ENCODE measurements at places on chromosomes 4 and X. TPM values are rescaled to one million over a fixed set of nuclear protein-coding genes. Genes with fewer than 3 reads are reported as not detected.

Gene NPY1R
- total RNA-seq = 35.4 TPM

Gene DDX53
- not detected for total RNA-seq

Gene ZCCHC12
- not detected for total RNA-seq

DNA sequence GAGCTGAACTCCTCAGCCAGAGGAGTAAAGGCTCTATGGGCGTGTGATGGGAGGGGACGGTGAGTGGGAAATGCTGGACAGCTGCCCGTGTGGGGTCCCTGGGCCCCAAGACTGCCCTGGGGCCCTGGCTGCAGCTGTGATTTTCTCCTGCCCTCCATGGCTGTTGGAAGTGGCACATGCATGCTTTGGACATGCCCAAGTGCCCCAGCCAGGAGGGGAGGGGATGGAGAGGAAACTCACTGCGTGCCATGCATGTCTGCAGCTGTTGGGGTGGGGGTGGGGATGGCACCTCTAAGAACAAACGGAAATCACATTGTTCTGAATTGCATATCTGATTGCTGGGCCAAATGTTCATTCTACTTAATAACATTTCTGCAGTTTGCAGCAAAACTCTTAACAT lies 52.4 kb downstream of the MID2 start:
- no peak for DNase-seq

Gene UCHL1
- 64.7 TPM for total RNA-seq

Gene TMEM255A
- 1.1 TPM for total RNA-seq

GRCh38 chr4:38400946-38401345 lies 263.1 kb upstream of the KLF3 start:
- DNase-seq = no peak

DNA sequence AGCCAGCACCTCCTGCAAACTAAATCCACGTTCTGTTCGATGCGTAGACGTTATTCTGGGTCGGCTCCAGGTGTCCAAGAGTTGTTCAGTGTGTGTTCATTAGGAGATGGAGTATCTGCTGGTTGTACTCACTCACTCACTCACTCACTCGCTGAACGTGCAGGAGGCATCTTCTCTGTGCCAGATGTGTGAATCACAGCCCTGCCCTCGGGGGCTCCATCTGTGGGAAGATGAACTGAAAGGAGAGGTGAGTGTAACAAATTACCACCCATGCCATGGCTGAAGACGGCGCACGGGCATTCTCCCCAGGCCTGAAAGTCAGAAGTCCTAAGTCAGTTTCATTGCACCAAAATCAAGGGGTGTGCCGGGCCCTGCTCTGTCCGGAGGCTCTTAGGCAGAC lies 16.1 kb downstream of the NSG1 start:
- no peak for DNase-seq

All from thoracic aorta (tissue), 2 donors.